ENCODE measurements at places on chromosomes 2 and 18.

DNA sequence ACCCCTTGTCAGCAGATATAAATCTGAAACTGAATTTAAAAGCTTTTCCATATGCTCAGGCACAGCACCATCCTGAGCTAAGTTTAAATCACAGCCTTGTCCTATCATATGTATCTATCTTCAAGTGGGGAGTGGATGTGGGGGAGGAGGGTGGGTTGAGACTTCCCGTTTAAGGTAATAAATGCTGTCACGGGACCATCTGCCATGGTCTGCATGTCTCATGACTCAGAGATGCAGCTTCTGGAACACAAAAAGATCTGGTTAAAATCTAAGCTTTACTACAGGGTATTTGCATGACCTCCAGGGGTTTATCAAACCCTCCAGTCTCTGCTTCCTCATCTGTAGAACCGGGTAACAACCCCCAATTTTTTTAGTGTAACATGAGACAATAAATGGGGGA is 377.7 kb upstream of the ST6GAL2 start:
- no peak for DNase-seq

DNA sequence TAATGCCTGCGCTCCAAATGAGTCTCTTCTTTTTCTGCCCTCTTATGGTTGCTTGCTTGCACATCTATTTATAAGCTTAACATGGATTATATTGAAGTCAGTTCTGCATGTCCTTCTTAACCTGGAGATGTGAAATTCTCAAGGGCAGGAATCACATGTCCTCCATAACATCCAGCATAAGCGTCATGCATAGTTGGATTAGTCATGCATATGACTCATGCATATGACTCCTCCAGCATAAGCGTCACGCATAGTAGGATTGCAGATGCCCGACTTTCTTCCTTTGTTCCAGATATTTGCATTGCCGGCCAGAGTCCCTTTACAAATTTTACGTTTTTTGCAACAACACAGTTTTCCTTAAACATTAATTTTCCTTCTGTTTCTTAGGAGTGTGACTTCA is 308.6 kb downstream of the TGIF1 start:
- no peak for DNase-seq

- no peak for DNase-seq
Measured at GRCh38 chr2:3399381-3399780, 19.9 kb downstream of the TRAPPC12 start.

- DNase-seq, result no peak
Measured at GRCh38 chr18:55356815-55357214, 231.2 kb downstream of the TCF4 start.

- no peak for DNase-seq
Measured at GRCh38 chr18:39326772-39327171, 1761.2 kb upstream of the CELF4 start.

DNA sequence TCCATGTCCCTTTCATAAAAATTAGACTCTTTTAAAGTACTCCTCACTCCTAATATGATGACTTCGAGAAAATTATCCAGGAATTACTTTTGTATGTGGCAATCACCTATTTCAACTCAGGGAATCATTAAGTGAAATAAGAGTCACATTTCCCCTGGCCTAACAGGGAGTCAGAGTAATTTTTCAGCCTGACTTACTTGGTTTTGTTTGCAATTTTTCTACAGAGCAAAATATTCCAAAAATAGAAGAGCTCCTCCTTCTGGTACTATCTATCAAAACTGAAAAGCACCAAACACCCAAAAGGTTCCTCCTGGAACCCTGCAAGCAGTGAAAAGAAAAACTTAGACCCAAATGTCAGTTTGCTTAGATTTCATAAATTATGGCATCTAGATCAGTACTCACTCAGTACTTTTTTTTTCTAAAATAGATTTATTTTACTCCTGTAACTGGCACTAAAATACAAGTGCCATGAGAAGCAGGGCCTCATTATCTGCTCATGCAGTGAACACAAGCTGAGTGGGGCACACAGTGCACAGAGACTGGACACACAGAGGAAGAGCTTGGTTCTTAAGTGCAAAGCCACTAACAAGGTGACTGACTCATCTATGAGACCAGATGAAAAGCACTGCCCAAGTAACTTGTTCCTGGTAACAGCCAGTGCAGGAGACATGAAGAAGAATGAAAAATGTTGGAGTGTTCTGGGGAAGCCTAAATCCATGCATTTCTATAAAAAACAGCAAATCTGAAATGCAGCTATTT is 28.7 kb downstream of the ACAA2 start:
- no peak for DNase-seq
